ENCODE measurements at places on chromosomes 2 and 18. TPM values are rescaled to one million over a fixed set of nuclear protein-coding genes. Genes with fewer than 3 reads are reported as not detected.

GRCh38 chr2:10228611-10229365 is 73.9 kb upstream of the HPCAL1 start:
- H3K36me3 ChIP-seq = no peaks in the 10 kb centered on the region
- no peak overlapping the region for H3K4me3 ChIP-seq
- H3K27me3 ChIP-seq = peaks cover 62% of the 10 kb centered on the region
- no peak for DNase-seq
- peaks cover 9% of the 10 kb centered on the region for H3K4me1 ChIP-seq
- no peak overlapping the region for H3K27ac ChIP-seq

DNA sequence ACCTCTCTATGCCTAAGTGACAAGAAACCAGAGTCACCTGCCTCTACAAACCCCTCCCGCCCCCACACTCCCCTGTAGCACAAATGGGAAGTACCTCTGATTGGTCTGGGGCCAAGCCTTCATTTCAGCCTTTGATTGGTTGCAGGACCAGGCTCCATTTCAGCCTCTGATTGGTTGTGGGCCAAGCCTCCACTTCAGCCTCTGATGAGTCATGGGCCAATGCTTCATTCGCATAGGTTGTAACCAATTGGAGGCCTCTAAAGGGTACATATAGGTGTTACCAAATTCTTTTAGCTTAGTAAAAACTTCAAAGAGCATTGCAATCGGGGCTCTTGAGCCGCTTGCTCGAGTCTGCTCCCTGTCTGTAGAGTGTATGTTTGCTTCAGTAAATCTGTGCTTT is 25.0 kb downstream of the CCDC102B start:
- no peaks in the 10 kb centered on the region for H3K27me3 ChIP-seq
- DNase-seq = no peak
- no peak overlapping the region for H3K4me3 ChIP-seq
- H3K27ac ChIP-seq = no peak overlapping the region
- H3K36me3 ChIP-seq = no peaks in the 10 kb centered on the region

GRCh38 chr2:1371082-1371481 is 42.2 kb upstream of the TPO start:
- no peaks in the 10 kb centered on the region for H3K27me3 ChIP-seq
- H3K27ac ChIP-seq = no peak overlapping the region
- no peak for DNase-seq
- H3K36me3 ChIP-seq = no peaks in the 10 kb centered on the region
- H3K4me3 ChIP-seq = no peak overlapping the region

DNA sequence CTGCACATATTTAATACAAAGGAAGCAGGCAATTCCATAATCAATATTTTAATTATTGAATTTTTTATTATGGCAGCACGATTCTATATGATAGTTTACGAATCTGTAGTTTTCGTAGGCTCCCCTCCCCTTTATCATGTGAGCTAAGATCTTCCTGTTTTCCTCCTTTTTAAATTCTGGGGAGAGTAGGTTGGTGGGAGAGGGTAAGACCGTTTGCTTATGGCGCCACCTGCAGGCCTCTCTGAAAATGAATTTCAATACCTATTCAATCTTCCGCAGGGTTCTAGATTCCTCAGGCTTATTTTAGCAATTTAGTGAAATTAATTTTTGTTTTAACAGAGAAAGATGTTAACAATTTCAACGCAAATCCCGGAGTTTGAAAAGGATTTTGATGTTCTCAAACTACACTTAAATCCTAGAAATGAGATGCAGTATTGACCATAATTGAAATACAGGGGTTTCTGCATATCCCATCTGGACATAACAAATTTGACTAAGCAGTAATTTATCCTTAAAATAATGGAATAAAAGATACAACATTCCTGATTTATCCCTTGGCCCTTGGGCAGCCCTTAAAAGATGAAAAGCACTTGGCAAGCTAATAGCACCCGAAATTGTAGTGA is 12.8 kb upstream of the GBX2 start:
- peaks cover 16% of the 10 kb centered on the region for H3K36me3 ChIP-seq
- H3K4me1 ChIP-seq = peaks cover 24% of the 10 kb centered on the region
- peak overlapping the region; percentile 86 for H3K4me3 ChIP-seq
- peak; percentile 73 for DNase-seq
- peak overlapping the region; percentile 37 for H3K27ac ChIP-seq

GRCh38 chr2:232415138-232415690 is 8.6 kb downstream of the ALPG start:
- H3K36me3 ChIP-seq = peaks cover 7% of the 10 kb centered on the region
- no peak for DNase-seq
- no peak overlapping the region for H3K27ac ChIP-seq
- no peak overlapping the region for H3K4me3 ChIP-seq
- peaks cover 26% of the 10 kb centered on the region for H3K27me3 ChIP-seq

The ATG9A gene
- total RNA-seq = 42.4 TPM

The CDK5R2 gene
- 0.86 TPM for total RNA-seq

GRCh38 chr18:28716338-28716737 is 539.4 kb upstream of the CDH2 start:
- no peaks in the 10 kb centered on the region for H3K36me3 ChIP-seq
- no peaks in the 10 kb centered on the region for H3K27me3 ChIP-seq
- DNase-seq = no peak
- no peak overlapping the region for H3K27ac ChIP-seq

GRCh38 chr2:36561237-36561944 is 36.6 kb downstream of the FEZ2 start:
- H3K4me1 ChIP-seq = peaks cover 38% of the 10 kb centered on the region
- H3K27me3 ChIP-seq = no peaks in the 10 kb centered on the region
- DNase-seq = peak; percentile 64

GRCh38 chr18:5893956-5894610 is 1.2 kb downstream of the TMEM200C start:
- DNase-seq = no peak
- no peaks in the 10 kb centered on the region for H3K4me1 ChIP-seq
- H3K36me3 ChIP-seq = no peaks in the 10 kb centered on the region
- H3K27me3 ChIP-seq = peaks cover 15% of the 10 kb centered on the region

DNA sequence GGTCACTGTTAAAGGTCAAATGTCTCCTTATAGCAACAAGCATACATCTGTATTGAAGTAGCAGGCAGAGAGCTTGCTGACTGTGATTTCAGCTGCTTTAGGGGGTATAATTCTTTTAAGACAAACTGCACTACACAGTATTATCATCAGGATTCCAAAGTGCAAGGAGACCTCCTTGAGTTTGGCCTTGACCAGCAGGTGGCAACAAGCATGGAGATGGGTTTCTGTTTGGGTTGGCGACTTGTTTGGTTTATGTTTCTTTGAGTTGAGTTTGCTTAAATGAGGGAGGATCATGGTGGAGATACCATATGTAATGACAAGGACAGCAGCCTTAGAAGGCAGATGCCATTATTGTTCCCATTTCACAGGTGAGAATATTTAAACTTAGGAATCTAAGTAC is 681.0 kb upstream of the ID2 start:
- peaks cover 5% of the 10 kb centered on the region for H3K36me3 ChIP-seq
- no peak overlapping the region for H3K27ac ChIP-seq
- no peaks in the 10 kb centered on the region for H3K27me3 ChIP-seq
- DNase-seq = no peak
- H3K4me1 ChIP-seq = peaks cover 19% of the 10 kb centered on the region

- no peaks in the 10 kb centered on the region for H3K27me3 ChIP-seq
- DNase-seq = peak; percentile 37
- no peaks in the 10 kb centered on the region for H3K36me3 ChIP-seq
- no peak overlapping the region for H3K27ac ChIP-seq
- H3K4me3 ChIP-seq = no peak overlapping the region
- H3K4me1 ChIP-seq = peaks cover 34% of the 10 kb centered on the region
Measured at GRCh38 chr18:23992089-23992940, 22.2 kb upstream of the TTC39C start.

- H3K36me3 ChIP-seq = peaks cover 41% of the 10 kb centered on the region
- no peak overlapping the region for H3K27ac ChIP-seq
- no peak overlapping the region for H3K4me3 ChIP-seq
- peaks cover 18% of the 10 kb centered on the region for H3K4me1 ChIP-seq
- no peak for DNase-seq
Measured at GRCh38 chr2:9532421-9532820, 23.2 kb downstream of the ADAM17 start.

The TMEM17 gene
- total RNA-seq = 3.3 TPM

The ZDBF2 gene
- total RNA-seq = not detected

- H3K27me3 ChIP-seq = no peaks in the 10 kb centered on the region
- DNase-seq = no peak
- H3K27ac ChIP-seq = no peak overlapping the region
- H3K36me3 ChIP-seq = no peaks in the 10 kb centered on the region
Measured at GRCh38 chr2:152445375-152445774, 110.4 kb downstream of the FMNL2 start.

DNA sequence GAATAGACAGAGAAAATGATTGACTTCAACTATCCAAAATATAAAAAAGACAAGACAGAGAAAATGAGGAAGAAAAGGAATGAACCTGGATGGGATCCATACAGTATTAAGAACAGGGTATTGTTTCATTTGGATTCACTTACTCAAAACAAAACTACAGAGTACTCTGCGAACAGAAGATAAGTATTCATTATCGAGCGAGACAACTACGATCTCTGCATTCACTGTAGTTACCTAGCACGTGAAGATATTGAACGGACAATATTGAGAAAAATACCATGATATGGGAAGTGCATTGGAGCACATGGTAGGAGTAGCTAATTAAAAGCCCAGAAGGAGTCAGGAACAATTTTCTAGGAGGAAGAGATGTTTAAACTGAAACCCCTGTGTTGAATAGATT is 1.0 kb upstream of the ORC2 start:
- peak overlapping the region; percentile 88 for H3K27ac ChIP-seq
- peaks cover 57% of the 10 kb centered on the region for H3K36me3 ChIP-seq
- H3K4me3 ChIP-seq = peak overlapping the region; percentile 90
- H3K27me3 ChIP-seq = no peaks in the 10 kb centered on the region
- H3K4me1 ChIP-seq = peaks cover 59% of the 10 kb centered on the region

The AQP12A gene
- total RNA-seq = not detected

DNA sequence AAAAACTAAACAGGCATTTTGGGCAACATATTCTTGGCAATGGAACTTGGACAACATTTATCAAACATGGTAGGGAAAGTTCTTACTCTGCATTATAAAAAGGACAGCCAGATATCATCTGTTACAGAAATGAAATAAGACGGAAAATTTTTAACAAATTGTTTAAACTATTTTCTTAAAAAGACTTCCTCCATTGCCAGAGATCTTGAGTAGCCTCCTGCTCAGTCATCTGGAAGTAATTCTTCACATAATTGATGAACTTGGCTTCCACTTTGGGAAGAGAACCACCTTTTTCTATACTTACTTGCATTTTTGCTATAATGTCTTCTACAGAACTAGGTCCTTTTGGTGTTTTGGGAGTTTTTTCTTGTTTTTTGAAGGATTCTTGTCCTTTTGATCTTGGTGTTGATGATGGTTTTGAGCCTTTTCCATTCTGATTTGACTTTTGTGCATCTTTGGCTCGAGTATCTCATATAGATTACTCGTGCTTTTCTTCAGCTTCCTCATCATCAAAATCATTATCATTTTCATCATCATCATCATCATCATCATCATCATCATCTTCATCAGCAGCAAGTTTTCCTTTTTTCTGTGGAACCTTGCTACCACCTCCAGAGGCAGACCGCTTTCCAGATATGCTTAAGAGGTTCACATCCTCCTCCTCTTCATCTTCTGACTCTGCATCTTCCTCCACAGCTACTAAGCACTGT is 66.2 kb downstream of the CD28 start:
- no peaks in the 10 kb centered on the region for H3K27me3 ChIP-seq
- H3K4me1 ChIP-seq = peaks cover 10% of the 10 kb centered on the region
- DNase-seq = no peak
- no peaks in the 10 kb centered on the region for H3K36me3 ChIP-seq
- no peak overlapping the region for H3K4me3 ChIP-seq

- H3K4me1 ChIP-seq = peaks cover 10% of the 10 kb centered on the region
- no peak overlapping the region for H3K4me3 ChIP-seq
- no peaks in the 10 kb centered on the region for H3K36me3 ChIP-seq
- no peak overlapping the region for H3K27ac ChIP-seq
- peak; percentile 20 for DNase-seq
Measured at GRCh38 chr2:6846967-6847681, 18.6 kb downstream of the CMPK2 start.

- no peaks in the 10 kb centered on the region for H3K27me3 ChIP-seq
- H3K4me1 ChIP-seq = peaks cover 60% of the 10 kb centered on the region
- H3K27ac ChIP-seq = no peak overlapping the region
- no peak for DNase-seq
- no peaks in the 10 kb centered on the region for H3K36me3 ChIP-seq
Measured at GRCh38 chr2:162063281-162063680, 10.7 kb downstream of the DPP4 start.

The GREB1L gene
- 3.8 TPM for total RNA-seq

DNA sequence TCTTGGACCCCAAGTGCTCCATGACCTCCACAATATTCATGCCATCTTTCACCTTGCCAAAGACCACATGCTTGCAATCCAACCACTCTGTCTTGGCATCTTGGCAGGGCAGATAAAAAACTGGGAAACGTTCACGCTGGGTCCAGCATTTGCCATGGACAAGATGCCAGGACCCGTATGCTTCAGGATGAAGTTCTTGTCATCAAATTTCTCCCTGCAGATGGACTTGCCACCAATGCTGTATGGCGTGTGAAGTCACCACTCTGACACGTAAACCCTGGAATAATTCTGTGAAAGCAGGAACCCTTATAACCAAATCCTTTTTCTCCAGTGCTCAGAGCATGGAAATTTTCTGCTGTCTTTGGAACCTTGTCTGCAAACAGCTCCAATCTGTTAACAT is 21.5 kb downstream of the CNOT11 start:
- H3K27me3 ChIP-seq = no peaks in the 10 kb centered on the region
- H3K4me3 ChIP-seq = no peak overlapping the region
- no peak for DNase-seq
- H3K36me3 ChIP-seq = peaks cover 39% of the 10 kb centered on the region
- H3K27ac ChIP-seq = no peak overlapping the region

- no peak overlapping the region for H3K4me3 ChIP-seq
- H3K27me3 ChIP-seq = no peaks in the 10 kb centered on the region
- H3K4me1 ChIP-seq = peaks cover 11% of the 10 kb centered on the region
- peaks cover 4% of the 10 kb centered on the region for H3K36me3 ChIP-seq
Measured at GRCh38 chr2:15956751-15957736, 16.7 kb downstream of the MYCN start.

DNA sequence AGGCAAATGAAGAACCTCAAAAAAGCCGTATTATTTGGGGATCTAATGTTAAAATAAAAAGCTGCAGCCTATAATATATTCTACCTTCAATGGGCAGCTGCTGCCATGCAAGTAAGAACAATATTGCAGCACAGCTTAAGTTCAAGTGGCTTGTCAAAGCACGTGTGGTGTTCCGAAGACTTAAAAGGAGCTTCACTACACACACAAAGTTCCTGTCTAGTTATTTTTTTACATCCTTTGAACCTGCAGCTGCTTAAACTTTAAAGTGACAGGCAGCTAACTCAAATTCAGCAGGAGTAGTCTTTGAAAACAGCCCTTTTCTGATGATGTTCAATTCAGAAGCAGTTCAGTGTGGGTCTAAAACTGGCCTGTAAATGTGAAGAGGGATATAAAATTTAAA is 85.8 kb upstream of the XIRP2 start:
- H3K4me3 ChIP-seq = no peak overlapping the region
- H3K27ac ChIP-seq = no peak overlapping the region
- no peaks in the 10 kb centered on the region for H3K27me3 ChIP-seq
- H3K36me3 ChIP-seq = no peaks in the 10 kb centered on the region
- no peak for DNase-seq
